Natural killer cell (primary cell): ENCODE measurements at places on chromosomes 5 and 9.

DNA sequence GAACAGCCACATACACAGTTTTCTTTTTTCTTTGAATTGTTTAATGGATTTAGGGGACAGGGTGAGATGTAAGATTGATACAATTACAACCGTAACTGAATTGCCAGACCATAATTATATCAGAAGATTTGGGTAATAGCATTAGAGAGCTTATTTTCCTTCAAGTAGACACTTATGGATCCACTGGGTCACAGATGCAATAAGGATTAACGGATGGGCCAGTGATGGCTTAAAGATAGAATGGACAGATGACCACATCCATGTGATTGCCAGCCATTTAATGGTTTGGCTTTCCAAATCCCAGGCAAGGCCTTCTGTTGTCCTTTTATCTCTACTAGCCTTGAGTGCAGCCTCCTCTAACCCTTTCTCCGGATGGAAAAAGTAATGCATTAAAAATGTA, 94.7 kb upstream of the NUDT12 start:
- no peak for DNase-seq

DNA sequence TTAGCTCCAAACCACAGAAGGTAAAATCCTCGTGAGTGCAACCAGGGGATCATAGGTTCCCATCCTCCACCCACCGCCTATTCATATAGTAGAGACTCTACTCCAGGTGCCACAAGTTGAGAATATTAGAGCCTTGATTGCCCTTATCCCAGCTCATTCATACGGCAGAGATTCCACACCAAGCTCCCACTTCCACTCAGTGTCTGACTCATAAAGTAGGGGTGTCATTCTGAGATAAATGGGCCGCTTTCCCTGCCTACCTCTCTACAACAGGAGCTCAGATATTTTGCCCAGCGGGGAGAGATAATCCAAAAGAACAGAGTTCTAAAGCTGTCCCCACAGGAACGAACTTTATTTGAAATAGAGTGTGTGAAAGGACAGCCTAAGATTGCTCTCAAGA, 9.4 kb downstream of the SLC22A4 start:
- DNase-seq, result no peak

DNA sequence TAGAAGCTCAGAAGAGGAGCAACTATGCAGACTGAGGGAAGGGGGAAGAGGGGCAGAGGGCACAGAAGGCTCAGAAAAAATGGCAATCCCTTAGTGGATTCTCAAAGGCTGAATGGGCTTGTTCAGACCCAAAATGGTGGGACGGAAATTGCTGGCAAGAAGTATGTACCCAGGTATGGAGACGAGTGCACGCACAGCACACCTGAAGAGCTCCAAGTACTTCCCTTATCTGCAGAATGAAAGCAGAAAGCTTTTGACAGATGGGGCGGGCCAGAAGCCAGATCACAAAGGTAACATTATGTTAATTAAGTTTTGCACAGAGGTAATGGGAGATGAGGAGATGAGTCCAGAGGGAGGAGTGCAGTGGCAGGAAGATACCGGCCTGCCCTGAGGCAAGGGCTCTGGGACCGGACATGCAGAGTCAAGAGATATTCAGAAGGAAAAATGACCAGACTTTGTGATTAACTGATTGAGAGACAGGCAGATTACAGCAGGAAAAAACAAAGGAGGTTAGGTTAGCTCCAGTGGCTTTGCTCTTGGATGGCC, 138.1 kb upstream of the PIK3R1 start:
- no peak for DNase-seq

- no peak for DNase-seq
Observed at GRCh38 chr5:110294281-110294680, 432.2 kb downstream of the TMEM232 start.

DNA sequence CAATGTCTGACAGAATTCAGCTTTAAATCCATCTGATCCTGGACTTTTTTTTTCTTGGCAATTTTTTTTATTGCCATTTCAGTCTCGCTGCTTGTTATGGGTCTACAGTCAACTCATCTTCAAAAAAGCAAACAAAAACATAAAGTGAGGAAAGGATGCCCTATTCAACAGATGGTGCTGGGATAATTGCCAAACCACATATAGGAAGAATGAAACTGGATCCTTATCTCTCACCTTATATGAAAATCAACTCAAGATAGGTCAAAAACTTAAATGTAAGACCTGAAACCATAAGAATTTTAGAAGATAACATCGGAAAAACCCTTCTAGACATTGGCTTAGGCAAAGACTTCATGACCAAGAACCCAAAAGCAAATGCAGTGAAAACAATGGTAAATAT, 389.1 kb upstream of the ST8SIA4 start:
- DNase-seq, result no peak

DNA sequence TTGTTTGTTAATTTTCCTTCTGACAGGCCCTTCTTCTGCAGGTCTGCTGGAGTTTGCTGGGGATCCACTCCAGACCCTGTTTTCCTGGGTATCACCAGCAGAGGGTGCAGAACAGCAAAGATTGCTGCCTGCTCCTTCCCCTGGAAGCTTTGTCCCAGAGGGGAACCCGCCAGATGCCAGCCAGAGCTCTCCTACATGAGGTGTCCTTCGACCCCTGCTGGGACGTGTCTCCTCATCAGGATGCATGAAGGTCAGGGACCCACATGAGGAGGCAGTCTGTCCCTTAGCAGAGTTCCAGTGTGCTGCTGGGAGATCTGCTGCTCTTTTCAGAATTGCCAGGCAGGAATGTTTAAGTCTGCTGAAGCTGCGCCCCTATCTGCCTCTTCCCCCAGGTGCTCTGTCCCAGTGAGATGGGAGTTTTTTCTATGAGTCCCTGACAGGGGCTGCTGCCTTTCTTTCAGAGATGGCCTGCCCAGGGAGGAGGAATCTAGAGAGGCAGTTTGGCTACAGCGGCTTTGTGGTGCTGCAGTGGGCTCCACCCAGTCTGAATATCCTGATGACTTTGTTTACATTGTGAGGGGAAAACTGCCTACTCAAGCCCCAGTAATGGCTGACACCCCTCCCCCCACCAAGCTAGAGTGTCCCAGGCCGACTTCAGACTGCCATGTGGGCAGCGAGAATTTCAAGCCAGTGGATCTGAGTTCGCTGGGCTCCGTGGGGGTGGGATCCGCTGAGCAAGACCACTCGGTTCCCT, 772.0 kb upstream of the FAM174A start:
- no peak for DNase-seq

GRCh38 chr9:7944572-7944971, 145.0 kb upstream of the DMAC1 start:
- no peak for DNase-seq

- no peak for DNase-seq
Observed at GRCh38 chr5:73380041-73380440, 68.5 kb downstream of the FOXD1 start.

DNA sequence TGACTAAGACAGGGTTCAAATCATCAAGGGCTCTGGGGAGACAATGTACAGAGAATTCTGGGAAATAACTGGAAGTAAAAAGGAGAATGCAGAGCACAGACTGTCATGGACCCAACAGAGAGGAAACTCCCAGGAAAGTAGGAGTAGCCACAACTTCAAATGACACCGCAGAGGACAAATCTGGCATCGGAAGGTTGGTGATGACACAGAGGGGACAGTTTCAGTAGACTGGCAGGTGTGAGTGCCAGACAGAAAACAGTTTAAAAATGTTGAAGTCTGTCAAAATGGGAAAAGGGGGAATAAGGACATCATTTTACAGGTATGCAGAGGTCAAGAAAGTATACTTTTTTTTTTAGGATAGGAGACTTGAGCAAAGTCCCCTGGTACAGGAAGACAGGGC, 70.2 kb downstream of the EPB41L4A start:
- DNase-seq, result no peak
